ENCODE measurements at places on chromosomes 6 and 20. TPM values are rescaled to one million over a fixed set of nuclear protein-coding genes. Genes with fewer than 3 reads are reported as not detected.

GRCh38 chr20:38446441-38447209 lies 11.5 kb upstream of the SNHG17 start:
- ATAC-seq, result peak; percentile 95

DNA sequence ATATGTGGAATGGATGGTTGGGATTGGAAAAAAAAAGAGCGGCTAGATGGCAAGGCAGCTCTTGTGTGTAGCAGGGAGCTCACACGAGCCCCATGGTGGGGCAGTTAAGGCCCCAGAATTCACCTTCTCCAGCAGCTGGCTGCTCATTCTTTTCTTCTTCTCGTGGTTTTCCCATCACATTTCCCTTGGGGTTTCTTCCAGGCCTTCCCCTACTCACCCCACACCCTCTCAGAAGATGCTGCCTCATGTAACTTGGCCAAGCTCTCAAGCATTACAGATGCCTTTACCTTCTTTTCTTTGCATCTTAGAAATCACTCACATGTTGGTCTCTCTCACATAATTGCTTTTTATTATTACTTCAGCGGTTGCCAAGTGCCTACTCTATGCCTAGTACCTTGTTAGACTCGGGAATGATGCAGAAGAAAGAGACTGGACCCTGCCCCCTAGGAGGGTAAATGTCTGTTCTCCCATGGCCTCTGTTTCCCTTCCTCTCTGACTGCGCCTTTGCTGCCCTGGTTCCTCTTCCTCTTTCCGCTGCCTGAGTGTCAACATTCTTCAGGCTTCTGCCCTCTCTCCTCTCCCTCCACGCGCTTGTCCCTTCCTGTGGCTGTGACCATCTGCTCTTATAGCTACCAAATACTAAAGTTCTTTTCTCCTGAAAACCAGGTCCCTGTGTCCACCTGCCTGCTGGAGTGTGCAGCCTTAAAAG lies 28.6 kb downstream of the PPARD start:
- no peak for ATAC-seq

DNA sequence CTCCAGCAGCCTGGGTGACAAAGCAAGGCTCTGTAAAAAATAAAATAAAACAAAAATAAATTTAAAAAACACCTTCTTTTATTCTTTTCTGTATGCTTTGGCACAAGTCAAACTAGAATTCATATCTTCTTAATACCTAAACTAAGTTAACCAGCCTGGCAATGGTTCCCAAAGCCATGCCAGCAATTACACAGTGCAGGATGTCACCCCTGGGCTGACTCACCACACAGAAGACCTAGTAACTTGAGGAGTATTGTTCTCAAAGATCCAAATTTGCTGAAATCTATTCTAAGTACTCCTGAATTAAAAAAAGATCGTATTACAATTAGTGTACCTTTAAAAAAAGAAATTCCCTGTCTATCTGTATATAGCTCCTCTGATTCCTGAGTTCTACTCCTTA lies 162.7 kb upstream of the SGK1 start:
- ATAC-seq, result no peak

DNA sequence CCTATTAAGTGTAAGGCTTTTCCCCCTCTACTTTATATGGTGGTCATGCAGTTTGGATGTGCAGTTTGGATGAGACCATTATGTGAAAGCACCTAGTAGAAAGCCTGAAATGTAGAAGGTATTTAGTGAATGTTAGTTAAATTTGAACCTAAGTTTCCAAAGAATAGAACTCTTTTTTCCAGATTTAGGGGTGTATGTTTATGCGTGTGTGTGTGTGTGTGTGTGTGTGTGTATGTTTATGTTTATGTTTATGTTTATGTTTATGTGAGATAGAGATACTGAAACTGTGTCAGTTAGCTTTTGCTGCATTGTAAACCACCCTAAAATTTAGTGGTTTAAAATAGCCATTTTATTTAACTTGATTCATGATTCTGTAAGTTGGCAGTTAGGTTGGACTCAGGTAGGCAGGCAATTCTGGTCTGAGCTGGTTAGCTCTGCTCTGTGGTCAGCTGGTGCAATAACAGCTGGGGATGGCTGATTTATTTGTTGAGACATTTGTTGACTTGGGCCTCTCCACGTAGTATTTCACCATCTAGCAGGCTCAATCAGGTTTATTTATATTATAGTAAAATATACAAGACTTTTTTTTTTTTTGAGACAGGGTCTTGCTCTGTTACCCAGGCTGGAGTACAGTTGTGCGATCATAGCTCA lies 54.0 kb downstream of the STK4 start:
- ATAC-seq, result peak; percentile 90

The UNC93A gene
- not detected for total RNA-seq

The IRAK1BP1 gene
- total RNA-seq, result 3.1 TPM

The LHFPL5 gene
- total RNA-seq, result 0.41 TPM

Data from motor neuron (in vitro differentiated cells).